ENCODE measurements at places on chromosomes 2 and 18.

DNA sequence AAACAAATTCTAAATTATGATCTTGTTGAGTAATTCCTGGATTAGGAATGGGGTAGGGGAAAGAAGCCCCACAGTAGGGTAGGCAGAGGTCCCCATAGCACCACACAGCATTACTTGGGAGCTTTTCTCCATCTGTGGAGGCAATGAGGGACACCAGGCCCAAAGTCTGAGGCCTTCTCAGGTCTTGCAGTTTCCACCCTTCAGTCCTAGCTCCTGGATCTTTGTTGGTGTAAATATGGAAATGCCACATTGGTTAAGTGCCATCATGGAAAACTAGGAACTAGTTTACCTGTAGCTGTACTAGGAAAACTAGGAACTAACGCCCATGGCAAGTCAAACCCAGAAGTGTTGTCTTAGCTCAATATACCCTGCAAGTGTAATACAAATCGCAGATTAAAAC is 113.3 kb upstream of the DAPL1 start:
- no peak for DNase-seq

GRCh38 chr2:234558642-234559041 is 61.8 kb upstream of the ARL4C start:
- no peak for DNase-seq

DNA sequence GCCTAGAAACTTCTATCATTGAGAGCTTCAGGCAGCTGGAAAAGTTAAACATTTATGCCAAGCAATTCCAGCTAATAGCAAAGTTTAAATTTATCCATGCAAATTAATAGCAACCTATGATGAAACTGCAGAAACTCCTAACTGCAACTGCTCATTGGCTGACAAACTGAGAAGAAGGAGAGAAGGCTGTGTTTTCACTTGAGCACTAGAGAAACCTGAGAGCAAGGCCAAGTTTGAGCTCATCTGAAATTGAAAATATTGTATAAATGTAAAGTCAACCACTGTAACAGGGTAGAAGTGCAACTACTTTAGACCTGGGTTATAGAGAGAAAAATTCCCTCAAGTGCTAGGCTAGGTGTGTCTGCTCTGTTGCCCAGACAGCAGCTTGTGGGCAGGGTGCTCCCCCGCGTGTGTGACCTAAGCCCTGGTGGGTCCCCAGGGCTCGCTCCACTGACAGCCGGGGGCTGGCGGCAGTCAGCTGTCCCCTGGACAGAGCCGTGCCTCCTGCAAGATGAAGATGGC is 50.2 kb downstream of the CABYR start:
- no peak for DNase-seq

DNA sequence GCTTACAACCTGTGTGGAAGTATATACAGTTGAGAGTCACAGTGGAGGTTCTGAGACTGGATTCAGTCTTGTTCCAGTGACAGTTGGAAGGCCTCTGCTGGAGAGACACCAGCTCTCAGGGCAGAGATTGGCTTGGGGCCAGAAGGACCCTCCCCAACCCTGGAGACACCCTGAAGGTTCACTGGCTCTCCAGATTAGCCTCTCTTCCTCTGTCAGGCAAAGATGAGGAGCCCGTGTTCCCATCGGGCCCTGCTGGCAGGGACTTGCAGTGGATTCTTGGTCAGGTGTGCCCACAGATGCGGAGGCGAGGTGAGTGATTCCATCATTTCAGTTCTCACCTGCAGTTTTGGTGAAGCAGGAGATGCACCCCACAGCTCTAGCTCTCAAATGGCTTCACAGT is 78.6 kb downstream of the FAM210A start:
- DNase-seq: no peak

DNA sequence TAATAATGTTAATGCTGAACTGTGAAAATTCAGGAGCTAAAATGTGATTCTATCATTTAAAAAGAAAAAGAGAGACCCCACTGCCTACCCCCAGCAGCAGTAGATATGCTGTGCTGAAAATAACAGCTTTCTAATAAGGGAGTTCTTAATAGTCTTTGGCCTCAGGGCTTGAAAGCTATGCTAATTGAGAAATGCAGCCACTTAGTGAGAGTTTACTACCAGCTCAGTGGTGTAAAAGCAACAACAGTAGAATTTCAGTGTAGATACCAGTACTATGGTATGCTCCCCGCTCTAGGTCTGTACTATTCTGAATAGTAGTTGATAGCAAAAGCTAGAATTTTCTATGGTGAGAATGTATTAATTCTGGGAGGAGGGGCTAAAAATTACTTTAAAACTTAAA is 303.1 kb upstream of the VWC2L start:
- no peak for DNase-seq

DNA sequence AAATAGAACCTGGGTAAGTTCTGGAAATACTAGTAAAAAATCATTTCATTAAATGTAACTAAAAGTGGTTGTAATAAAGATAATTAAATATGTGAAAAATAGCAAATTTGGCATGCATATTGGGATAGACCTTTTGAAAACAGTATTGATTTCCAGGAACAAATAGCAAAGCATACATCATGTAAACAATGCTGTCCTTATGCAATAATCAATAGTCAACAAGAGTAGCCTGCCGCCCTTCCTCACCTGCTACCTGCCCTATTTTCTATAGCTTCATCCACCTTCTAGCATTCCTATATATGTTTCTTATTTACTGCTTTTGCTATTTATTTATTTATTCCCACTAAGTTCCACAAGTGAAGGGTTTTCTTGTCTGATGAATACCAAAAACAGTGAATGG is 35.1 kb upstream of the KYNU start:
- DNase-seq: no peak

GRCh38 chr18:2337552-2338141 is 233.7 kb downstream of the METTL4 start:
- DNase-seq: peak; percentile 56

DNA sequence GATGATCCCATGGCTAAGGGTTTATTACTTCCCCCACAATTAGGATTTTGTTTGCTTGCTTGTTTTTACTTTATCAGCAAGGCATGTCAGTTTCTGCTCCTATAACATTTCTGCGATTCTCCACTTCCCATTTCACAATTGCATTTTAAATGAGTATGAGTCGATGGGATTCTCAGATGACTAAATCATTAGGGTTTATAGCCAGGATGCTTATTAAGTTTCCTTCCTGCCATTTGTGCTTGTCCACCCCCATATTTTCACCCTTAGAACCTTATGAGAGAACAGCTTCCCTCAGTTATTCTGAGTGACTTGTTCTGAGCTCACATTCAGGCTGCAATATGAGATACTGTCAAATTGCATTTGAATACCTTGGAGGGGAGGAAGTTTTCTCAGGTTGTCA is 37.9 kb upstream of the C1GALT1C1L start:
- DNase-seq: no peak

- no peak for DNase-seq
These were observed 1.7 kb upstream of the PRKD3 start for GRCh38 chr2:37326285-37326684.

- no peak for DNase-seq
These were observed 84.6 kb upstream of the RFX8 start for GRCh38 chr2:101559551-101559950.

- DNase-seq: peak; percentile 18
These were observed 32.1 kb downstream of the FBXO48 start for GRCh38 chr2:68434981-68435380.

DNA sequence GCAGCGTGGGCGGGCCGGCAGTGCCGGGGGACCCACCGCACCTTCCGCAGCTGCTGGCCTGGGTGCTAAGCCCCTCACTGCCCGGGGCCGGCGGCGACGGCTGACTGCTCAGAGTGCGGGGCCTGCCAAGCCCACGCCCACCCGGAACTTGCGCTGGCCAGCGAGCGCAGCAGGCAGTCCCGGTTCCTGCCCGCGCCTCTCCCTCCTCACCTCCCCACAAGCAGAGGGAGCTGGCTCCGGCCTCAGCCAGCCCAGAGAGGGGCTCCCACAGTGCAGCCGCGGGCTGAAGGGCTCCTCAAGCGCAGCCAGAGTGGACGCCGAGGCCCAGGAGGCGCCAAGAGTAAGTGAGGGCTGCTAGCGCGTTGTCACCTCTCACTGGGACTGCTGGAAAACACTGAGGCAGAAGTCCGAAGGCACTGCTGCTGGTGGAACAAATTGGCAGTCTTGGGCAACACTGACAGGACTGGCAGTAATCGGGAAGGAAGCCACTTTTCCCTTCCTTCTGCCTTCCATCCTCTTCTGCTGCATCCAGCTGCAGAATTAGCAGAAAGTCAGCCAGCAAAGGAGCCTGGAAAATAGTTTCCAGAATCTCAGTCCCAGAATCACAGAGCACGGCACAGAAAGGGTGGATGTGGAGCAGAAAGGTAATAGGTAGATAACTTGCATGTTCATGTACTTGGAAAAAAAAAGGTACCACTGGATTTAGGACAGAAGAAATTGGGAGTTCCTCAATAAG is 179.4 kb upstream of the FN1 start:
- no peak for DNase-seq

GRCh38 chr2:69559442-69560146 is 83.9 kb downstream of the AAK1 start:
- DNase-seq: peak; percentile 77

GRCh38 chr2:112918256-112918655 is 7.3 kb downstream of the IL37 start:
- DNase-seq: no peak

DNA sequence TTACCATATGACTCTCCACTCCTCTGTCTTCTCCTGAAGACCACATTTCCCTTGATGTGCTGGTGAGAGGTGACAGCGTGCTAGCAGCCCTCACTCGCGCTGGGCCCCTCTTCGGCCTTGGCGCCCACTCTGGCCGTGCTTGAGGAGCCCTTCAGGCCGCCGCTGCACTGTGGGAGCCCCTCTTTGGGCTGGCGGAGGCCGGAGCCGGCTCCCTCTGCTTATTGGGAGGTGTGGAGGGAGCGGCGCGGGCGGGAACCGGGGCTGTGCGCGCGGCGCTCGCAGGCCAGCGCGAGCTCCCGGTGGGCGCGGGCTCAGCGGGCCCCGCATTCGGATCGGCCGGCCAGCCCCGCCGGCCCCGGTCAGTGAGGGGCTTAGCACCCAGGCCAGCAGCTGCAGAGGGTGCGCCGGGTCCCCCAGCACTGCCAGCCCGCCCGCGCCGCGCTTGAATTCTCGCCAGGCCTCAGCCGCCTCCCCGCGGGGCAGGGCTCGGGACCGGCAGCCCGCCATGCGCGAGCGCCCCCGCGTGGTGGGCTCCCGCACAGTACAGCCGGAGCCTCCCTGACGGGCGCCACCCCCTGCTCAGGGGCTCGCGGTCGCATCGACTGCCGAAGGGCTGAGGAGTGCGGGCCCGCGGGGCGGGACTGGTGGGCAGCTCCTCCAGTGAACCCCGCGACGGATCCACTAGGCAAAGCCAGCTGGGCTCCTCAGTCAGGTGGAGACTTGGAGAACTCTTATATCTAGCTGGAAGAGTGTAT is 246.6 kb upstream of the REG3G start:
- DNase-seq: no peak

GRCh38 chr2:187174582-187174981 is 273.5 kb downstream of the CALCRL start:
- DNase-seq: peak; percentile 43

DNA sequence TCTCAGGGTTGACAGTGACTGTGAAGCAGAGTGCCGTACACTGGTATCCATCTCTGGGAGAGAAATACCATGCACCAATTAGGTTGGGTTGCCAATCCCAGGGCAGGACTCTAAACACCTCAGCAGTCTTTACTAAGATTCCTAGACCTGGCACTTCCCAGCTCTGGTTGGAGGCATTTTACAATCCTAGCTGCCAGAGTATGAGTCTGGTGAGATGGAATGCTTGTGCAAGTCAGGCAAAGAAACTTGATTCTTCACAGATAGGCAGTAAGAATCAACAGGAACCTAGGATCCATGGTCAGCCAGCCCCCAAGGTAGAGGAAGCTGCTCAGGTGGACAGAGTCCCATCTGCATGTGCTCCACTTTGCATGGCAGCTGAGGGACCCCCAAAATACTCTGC is 6.0 kb upstream of the UGT1A5 start:
- DNase-seq: no peak

DNA sequence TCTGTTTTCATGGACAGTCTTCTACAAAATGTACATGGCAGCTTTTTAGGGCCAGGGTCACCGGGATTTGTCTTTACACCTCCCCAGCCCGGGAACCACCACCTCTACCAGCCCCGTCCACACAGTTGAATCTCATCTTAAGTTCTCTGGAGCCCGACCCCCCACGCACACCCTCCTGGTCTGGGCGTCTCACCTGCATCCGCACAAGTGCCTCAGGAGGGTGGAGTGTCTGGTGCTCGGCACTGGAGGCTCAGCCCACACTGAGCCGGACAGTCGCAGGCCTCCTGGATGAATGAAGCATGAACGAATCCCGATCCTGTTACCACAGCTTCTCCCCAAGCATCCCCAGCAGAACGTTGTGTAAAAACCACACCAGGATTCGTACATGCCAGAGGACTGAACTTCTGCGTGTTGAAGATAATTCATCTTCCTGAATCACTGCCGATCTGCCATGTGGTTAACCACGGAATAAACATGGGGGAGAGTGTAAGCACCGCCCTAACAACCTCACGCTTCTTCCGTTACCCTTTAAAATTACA is 162.0 kb downstream of the RTP5 start:
- no peak for DNase-seq

DNA sequence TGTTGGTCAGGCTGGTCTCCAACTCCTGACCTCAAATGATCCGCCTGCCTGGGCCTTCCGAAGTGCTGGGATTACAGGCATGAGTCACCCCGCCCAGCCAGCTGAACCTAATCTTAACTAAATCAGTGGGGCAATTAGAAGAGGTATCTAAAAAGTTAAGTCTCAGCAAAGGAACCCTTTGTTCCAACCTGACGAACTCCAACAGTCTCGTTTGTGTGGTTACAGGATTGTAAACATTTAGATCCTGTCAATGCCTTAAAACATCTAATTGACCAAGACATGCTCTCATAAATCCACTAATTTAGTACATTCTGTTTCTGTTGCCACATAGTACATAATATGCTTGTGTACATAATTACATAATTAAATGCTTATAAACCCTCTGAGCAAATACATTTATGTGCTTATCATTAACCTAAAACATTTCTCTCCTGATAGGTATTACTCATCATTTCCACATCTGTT is 31.1 kb upstream of the STK39 start:
- no peak for DNase-seq

GRCh38 chr2:100821255-100821910 is 1.4 kb downstream of the NPAS2 start:
- DNase-seq: no peak

GRCh38 chr18:55405475-55405874 is 182.5 kb downstream of the TCF4 start:
- DNase-seq: no peak

DNA sequence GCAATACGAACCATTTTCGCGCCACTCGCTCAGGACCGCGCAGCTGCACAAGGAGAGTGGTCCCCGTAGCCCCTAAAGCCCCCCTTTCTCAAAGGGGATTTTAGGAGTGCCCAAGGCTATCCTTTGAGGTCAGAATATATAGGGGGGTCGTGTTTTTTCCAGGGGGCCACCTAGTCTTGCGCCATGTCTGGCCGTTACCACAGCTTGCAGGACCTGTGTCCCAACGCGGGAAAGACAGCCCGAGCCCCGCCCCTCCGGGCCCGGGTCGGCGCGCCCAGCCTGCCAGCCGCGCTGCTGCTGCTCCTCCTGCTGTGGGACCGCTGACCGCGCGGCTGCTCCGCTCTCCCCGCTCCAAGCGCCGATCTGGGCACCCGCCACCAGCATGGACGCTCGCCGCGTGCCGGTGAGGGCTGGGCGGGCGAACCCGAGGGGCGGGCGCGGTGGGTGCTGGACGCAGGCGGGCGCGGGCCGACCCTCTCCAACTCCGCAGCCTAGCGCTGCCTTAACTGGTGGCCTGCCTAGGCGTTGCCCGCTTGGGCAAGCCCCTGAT is at the start of gene CDCA7:
CDCA7 (plus strand) TSS at position 291 of the 550 bp plus-strand sequence; CDS start at position 383, 92 bp downstream.
- peak; percentile 81 for DNase-seq
